Kasumi-1 (cell line): ENCODE measurements at places on chromosomes 2 and 18.

DNA sequence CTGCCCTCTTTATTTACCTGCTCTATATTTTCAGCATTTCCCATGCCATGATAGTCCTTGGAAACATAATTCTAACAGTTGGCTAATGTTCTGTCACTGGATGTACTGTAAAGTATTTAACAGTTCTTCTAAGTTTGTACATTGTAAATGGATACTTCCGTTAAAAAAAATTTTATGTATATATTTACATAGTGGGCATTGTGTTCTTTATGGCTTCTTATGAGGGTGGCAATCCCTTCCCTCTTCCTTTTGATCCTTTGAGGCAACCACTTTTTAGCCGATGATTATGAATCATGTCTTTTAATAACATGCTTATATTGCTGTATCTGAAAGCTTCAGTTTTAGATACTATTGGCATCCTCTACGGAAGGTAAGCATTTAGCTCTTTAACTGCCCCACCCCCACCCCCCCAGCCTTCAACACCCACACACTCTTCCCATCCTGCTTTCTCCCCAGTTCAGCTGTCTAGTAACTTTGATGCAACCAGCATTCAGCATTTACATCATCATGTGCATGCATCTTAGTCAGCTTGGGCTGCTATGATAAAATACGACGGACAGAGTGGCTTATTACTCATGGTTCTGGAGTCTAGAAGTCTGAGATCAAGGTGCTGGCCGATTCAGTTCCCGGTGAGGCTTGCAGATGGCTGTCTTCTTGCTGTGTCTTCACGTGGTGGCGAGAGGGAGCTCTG, 21.0 kb upstream of the EDAR start:
- no peak for DNase-seq

GRCh38 chr2:14828223-14828622, 195.7 kb downstream of the LRATD1 start:
- DNase-seq = no peak

DNA sequence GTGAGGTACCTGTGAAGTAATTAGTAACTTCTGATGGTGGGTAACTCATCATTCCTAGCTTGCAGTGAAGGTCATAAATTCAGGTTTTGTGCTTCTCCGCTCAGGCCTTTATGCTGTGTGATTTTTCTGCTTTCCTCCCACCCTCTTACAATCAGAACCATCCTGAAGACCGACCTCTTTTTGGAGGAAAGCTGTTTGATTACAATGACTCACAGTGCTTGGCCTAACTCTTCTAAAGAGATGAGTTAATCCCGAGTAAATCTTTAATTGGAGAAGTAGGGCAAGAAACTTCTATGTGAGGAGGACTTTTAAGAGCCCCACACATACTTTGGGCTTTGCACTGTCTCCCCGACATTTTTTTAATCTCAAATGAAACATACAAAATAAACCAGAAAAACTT, 53.1 kb downstream of the TTC27 start:
- no peak for DNase-seq

DNA sequence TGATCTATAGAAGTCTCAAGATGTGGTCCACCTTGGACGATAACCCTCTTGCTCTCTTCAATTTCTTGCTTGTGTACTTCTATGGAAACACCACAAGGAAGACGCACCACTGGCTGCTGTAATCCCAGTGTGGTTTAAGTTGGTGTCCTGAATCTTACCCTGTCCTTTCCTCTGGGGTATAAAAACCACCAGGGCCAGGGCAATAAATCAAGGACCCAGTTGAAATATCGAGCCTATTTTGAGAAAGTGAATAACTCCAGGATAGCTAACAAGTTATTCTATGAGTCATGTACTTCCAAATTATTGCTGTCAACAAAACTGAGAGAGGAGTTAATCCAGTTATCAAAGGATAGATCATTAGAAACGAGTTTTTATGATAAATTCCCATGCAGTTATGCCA, 137.0 kb downstream of the RND3 start:
- DNase-seq = no peak

DNA sequence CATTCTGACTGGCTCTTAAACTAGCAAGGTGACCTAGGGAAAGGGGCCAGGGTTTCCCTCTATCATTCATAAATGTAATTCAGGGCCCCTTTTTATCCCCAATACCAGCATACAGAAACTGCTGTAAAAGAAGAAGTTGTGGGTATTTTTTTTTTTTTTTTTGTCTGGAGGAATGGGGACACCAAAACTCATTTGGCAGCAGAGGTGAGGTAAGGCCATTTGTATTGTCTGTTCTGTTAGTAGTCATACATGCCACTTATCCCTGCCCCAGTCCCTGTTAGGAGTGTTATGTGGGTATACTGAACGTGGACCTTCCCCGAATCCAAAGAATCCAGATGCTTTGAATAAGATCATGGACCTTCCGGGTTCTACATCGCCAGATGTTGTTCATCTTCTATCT, 1.7 kb downstream of the SEPTIN2 start:
- DNase-seq = no peak

DNA sequence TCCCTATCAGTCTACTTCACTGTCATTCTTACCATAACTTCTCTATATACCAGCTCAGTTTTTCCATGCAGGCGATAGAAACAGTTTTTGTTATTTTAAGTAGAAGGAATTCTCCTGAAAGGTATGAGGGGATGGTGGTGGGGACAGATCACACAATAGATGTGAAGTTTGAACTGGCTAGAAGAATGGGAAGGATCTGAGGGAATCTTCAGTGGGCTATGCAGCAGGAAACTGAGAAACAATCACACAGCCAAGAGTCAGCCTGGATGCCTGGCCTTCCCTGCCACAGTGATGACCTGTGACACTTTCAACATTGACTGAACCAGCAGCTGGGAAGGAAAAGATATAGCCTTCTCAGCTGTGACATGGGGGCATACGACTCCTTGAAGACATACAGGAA, 329.1 kb upstream of the GULP1 start:
- no peak for DNase-seq

GRCh38 chr2:33437297-33437696, 39.2 kb upstream of the RASGRP3 start:
- DNase-seq = no peak

DNA sequence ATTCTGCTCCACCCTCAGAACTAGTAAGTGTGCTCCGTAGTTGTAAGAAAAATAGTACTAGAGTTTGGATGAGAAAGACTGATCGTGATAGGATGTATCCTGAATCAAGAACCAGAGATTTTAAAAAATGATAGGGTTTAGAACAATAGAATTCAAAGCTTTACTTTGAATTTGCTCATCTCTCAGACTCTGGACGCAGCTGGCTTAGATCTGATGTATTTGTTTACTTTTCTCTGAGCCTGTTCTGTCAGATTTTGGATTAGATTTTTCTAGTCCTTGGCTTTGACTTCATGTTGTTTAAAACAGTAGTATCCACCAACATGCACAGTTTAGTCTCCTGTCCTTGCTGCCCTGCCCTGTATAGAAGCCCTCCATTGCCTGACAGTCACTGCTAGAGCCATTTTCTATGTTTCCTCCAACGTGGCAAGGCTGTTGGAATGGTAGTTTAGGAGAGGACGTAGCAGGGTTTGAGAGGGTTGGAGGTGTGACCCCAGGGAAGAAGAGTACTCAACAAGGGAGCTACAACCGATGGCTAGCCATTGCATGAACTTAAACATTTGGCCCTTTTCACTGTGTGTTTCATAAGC, 92.4 kb downstream of the MYO3B start:
- DNase-seq = no peak

- no peak for DNase-seq
Observed at GRCh38 chr2:184053326-184053725, 545.0 kb upstream of the ZNF804A start.

- no peak for DNase-seq
Observed at GRCh38 chr2:88709181-88709631, 17.7 kb downstream of the RPIA start.

DNA sequence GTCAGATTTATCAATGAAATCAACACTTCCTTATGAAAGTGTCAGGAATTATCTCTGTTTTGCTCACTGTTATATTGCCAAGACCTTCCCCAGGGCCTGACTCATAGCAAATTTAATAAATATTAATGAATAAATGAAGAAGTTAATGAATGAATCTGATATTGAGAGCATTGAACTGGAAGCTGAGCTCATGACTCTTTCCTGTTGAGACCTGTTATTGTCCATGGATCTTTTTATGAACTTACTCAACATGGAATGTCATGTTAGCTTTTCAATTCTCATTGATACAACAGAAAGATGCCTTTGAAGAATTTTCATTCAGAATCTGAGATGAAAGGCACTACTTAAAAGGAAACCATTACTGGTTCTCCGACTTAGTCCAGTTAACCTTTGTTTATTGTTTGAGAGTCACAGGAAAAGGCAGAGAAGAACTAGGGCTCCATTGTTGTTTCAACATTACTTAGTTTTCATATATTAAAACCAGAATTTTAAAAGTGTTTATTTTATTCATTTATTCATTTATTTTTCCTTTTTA, 90.4 kb upstream of the UNC80 start:
- no peak for DNase-seq

DNA sequence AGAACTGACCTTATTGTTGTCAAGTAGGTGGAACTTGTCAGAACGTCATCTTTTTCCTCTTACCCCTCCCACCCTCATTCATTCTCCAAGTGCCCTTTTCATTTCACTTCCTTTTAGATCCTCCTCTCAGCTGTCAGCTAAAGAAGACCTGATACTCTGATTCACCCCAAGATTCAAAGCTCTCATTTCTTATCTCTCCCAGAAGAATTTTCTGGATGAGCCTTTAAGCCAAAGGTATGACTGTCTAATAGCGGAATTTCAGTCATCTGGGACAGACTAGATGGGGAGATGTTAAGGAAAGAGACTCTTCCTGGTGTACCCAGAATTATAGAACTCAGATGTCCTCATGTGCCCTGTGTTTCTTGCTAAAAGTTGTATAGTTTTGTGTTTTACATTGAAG, 53.9 kb downstream of the TCF7L1 start:
- DNase-seq = no peak

DNA sequence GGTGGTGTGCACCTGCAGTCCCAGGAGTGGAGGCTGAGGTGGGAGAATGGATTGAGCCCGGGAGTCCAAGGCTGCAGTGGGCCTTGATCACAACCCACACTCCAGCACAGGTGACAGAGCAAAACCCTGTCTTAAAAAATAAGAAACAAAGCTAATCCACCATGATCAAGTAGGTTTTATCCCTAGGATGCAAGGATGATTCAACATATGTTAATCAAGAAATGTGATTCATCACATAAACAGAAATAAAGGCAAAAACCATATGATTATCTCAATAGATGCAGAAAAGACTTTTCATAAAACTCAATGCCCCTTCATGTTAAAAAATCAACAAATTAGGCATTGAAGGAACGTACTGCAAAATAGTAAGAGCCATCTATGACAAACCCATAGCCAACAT, 58.1 kb downstream of the CCBE1 start:
- DNase-seq = no peak

DNA sequence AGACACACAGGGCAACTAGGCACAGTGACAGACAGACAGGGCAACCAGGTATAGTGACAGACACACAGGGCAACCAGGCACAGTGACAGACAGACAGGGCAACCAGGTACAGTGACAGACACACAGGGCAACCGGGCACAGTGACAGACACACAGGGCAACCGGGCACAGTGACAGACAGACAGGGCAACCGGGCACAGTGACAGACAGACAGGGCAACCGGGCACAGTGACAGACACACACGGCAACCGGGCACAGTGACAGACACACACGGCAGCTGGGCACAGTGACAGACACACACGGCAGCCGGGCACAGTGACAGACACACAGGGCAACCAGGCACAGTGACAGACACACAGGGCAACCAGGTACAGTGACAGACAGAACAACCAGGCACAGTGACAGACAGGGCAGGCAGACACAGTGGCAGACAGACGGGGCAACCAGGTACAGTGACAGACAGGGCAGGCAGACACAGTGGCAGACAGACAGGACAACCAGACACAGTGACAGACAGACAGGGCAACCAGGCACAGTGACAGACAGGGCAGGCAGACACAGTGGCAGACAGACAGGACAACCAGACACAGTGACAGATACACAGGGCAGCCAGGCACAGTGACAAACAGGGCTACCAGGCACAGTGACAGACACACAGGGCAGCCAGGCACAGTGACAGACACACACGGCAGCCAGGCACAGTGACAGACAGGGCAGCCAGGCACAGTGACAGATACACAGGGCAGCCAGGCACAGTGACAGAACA, 64.7 kb upstream of the RAB6C start:
- no peak for DNase-seq

DNA sequence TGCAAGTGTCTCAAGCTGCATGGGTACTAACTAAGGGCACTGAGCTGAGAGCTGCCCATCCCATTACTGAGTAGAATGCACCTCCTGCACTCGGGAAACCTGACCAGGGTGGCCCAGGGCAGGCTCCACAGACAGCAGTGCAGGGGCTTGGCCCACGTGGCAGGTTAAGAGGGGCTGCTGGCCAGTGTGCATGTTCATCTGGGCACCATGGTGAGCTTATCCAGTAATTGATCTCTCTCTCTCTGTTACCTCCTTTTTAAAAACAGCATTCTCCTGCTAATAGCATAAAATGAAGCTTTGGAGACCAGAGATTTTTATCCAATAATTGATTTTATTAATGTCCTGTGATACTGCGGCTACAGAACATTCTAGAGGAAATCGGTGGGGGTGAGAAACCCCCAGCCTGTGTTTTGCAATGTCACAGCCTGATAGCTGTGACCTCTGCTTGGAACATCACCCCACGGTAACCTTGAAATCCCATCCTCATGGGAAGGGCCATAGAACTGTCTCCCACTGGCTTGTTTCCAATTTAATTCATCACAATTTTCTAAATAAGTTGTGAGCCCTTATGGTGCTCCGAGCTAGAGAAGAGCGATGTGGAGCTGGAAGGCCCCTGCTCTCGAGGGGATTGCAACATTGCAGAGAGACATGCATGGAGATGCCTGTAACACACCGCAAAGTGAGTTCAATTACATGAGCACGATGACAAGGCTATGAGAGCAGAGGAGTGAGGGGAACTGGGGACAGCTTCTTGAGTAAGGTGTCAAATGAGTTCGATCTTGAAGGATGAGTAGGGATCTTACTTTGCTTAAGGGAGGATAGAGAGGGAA, 143.8 kb downstream of the GALNT14 start:
- DNase-seq = no peak

- DNase-seq = no peak
Observed at GRCh38 chr2:100252811-100253698, 69.2 kb downstream of the LONRF2 start.

DNA sequence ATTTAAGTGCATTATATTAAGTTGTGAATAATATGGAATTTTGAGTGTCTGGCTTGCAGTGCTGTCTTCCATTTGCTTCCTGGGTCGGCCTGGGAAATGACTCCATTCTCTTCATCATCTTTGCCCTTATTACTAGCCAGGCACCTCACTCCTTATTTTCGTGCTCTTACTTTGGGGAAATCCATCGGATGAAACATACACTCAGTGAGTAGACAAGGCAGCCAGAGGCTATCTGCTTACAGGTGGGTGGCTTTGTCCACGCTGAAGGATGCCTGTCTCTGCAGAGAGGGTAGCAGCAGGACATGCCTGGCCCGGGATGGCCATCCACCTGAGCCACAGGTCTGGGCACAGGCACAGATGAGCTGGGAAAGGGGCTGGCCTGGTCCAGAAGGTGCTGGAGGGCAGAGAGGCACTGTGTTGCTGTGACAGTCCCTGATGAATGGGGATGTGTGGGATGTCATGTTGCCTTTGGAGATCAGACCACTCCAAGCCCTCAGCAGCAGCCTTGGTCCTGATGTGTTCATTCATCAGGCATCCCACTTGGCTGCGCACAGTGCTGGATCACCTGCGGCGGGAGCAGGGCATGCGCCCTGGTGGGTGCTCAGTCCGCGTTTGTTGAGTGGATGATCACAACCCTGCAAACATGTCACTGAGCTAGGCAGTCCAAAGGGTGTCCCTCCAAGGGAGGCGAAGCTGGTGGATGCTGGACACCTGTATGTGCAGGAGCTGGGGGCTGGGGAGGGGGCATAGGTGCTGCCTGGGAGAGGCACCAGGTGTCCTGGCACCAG, 236.0 kb downstream of the LDLRAD4 start:
- DNase-seq = no peak
